Substantia nigra (tissue), 51 donors: ENCODE measurements at places on chromosomes 2 and 18.

DNA sequence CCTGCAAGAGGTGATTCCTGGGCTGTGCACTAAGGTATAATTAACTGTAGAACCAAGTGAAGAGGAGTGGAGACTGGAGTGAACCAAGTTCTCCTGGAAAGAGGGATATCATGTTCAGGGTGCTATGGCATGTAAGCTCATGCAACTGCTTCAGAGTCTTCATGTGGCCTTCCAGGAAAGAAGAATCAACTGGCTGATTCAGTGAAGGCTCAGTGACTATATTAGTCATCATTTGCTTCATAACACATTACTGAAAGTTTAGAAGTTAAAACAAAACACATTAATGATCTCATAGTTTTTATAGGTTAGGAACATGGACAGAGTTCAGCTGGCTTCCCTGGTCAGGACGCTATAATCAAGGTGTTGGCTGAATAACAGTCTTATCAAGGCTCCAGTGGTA, 1200.8 kb upstream of the GYPC start:
- DNase-seq: no peak

DNA sequence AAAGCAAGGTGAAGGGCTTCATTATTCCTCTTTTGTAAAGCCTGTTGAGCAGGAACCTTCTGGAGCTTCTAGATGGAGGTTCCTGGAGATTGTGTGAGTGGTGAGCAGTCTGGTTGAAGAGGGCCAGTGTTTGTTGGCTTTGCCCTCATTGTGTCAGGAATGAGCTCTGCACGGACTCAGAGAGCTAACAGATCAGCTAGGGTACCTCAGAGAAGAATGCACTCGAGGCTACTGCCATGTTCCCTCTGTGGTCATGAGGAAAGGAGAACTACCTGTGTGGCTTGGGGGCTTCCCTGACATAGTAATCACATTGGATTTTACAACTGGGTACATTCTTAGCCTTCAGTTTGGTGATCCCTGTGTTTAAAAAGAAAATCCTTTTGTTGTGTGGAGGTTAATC, 46.6 kb downstream of the SPTBN1 start:
- no peak for DNase-seq

DNA sequence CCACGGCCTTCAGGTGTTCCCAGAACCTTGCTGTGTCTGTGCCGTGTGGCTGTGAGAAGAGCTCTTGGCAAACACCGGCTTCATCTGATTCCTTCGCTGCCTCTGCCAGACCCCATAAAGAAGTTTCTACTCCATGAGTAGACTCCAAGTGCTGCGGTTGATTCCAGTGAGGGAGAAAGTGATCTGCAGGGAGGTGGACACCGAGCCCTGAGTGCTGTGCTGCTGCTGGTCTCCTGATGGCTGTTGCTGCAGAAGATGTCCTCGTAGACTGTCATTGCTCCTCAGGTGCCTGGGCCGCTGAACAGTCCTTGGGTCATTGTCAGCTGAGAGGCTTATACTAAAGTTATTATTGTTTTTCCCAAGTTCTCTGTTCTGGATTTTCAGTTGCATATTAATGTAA, 19.6 kb downstream of the ASB1 start:
- DNase-seq: no peak

GRCh38 chr18:34929336-34929780, 111.9 kb upstream of the MAPRE2 start:
- DNase-seq: no peak

- DNase-seq: no peak
Measured at GRCh38 chr2:58906081-58906645, 665.0 kb upstream of the FANCL start.

GRCh38 chr2:236608188-236608525, 38.5 kb downstream of the ACKR3 start:
- no peak for DNase-seq

DNA sequence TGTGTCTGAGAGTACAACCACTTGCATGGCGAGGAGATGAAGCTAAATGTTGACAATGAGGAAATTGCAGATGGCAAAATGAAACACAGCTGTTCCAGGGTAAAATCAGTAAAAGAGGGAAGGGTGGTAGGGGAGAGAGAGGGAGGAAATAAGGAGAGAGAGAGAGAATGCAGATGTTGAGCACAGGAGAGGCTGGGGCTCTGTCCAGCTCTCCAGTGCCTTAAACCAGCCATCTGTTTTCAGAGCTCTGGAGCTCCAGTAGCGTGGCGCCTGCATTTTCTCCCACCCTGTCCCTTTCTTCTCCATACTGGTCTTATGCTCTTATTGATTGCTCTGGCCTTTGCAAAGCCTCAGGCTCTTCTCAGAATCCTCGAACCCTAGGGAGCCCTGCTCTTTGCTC, 52.7 kb upstream of the BOD1L2 start:
- DNase-seq: no peak

DNA sequence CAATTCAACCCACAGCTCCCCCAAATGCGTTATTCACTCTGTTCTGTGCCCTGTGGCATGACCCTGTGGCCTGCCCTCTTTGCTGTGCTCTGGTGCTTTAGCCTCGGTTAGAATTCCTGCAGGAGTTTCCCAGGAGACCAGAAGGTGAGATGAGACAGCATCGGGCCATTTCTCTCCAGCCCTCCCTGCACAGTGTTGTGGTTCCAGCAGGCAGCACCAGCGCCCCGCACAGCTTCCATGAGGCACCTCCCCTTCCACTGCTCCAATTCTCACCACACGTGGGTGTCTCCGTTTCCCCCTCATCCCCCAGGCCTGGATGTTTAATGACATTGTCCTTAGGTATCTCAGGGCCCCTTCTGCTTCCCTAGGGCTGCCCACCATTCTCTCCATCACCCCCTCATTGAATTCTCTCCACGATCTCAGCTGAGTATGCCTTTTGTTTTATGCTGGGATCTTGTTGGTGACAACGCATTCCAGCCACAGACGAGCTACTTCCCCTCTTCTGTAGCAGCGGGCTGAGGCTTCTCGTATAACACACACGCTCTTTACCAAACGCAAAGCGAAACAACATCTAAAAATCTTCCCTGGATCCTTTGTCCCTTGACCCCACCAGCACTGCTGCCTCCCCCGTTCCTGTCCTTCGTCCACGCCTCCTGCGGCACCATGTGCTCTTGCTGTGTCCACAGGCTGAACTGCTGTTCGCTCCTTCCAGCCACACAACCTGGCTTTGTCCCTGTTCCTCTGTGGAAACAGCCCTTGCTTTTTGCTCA, 35.1 kb downstream of the ACKR3 start:
- no peak for DNase-seq

GRCh38 chr2:150561076-150561475, 73.6 kb upstream of the RND3 start:
- DNase-seq: no peak

DNA sequence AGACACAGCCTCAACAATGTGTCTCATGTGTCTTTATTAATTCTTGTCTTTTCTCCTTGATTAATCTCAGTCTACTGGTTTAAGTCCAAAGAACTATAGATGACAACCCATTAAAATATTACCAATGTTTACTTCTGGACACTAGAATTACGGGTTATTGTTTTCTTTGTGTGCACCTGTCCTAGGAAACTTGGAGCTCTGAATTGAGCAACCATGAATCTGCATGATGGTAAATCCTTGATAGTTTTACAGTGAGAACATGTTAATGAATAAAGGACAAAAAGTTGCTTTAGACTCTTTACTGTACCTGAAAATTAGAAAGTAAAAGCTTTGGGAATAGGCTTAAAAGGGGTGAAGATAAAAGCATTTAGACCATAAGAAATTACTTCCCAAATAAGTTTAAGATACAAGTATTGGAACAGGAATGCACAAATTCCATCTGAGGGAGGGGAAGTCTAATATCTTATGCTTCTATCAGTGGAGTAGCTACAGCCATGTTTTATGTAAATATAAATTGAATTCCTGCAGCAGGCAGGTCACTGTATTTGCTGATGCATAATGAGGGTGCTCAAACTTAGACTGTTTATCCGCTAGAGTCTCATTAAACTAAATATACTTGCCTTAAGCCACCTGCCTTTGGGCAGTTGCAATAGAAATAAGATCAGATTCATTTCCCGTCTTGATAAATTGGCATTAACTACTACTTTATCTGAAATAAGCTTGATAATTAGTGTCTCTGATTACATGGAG, 603.7 kb upstream of the GCFC2 start:
- no peak for DNase-seq

GRCh38 chr18:46754661-46755292, 2.1 kb downstream of the ST8SIA5 start:
- DNase-seq: no peak

- DNase-seq: no peak
Measured at GRCh38 chr18:63831080-63831788, 56.0 kb downstream of the SERPINB7 start.

DNA sequence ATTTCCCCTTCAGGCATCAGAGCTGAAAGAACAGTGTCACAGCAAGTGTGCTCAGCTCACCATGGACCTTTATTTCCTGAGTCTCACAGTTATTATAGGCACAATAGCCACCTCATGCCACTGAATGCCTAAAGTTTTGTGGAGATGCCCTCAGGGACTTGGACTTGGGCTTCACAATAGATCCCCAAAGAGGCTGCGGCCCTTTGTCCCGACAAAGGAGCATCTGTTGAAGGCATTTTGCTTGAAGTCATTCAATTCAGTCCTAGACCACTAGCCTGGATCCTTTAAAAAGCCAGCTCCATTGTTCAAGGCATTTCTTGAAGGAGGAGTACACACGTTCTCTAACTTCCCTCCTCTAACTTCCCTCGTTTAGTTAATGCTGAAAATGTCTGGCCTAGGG, 125.4 kb downstream of the DCC start:
- no peak for DNase-seq

GRCh38 chr2:164913011-164913410, 42.3 kb downstream of the SLC38A11 start:
- DNase-seq: no peak

- DNase-seq: no peak
Measured at GRCh38 chr2:65800998-65801397, 368.6 kb upstream of the SPRED2 start.

DNA sequence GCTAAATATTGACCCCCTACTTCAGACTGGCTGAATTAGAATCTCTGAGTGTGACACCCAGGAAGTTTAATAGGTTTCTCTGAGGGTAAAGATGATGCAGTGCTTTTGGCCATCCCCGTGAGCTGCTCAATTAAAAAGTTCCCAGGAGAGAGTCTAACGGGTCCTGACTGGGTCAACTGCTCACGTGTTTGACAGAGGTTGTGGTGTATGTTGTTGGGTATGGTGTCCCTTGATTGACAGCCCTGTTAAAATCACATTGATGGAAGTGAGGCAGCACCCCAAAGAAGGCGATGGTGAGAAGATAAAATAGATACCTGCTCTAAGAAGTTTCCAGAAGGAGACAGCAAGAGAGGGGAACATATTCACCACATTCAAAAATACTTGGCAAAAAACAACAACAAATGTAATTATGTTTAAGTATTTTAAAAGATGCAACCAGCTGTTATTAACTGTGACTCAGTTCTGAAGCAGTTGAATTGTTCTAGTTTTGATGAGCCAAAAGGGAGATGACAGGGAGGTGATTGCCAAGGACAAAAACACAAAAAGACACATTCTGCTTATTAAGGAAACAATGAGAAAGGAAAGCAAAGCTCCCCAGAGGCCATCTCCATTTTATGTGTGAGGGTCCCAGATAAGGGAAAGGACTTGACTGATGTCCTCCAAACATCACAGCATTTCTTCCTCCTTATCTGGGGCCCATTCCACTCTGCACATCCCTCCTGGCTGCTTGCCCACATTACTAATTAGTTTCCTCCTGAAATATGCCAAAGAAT, 11.5 kb upstream of the GMCL1 start:
- no peak for DNase-seq

DNA sequence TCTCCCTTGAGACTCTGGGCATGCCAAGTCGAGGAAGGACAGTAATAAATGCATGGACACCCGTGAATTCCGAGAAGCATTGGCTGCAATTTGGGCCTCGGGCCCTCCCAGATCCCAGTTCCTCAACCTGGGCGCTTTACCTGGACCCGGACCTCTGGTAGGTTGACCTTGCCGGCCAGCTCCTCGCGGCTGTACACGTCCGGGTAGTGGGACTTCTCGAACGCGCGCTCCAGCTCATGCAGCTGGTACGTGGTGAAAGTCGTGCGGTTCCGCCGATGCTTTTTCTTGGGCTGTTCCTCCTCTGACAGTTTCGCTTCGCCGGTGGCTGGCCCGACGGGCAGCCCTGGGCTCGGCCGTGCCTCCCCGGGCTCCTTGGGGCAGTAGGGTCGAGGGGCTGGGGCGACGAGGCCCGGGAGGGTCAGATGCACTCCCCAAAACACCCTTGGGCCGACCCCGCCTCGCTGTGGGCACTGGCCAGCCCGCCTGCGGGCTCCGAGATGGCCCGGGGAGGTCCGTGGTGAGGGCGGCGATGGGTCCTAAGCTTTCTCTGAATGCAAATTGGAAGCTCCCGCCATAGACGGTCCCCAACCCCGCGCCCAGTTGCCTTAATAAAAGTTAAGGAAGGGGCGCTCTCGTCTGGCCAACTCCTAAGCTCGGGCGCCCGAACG, 899 bp downstream of the RAX start:
- no peak for DNase-seq

DNA sequence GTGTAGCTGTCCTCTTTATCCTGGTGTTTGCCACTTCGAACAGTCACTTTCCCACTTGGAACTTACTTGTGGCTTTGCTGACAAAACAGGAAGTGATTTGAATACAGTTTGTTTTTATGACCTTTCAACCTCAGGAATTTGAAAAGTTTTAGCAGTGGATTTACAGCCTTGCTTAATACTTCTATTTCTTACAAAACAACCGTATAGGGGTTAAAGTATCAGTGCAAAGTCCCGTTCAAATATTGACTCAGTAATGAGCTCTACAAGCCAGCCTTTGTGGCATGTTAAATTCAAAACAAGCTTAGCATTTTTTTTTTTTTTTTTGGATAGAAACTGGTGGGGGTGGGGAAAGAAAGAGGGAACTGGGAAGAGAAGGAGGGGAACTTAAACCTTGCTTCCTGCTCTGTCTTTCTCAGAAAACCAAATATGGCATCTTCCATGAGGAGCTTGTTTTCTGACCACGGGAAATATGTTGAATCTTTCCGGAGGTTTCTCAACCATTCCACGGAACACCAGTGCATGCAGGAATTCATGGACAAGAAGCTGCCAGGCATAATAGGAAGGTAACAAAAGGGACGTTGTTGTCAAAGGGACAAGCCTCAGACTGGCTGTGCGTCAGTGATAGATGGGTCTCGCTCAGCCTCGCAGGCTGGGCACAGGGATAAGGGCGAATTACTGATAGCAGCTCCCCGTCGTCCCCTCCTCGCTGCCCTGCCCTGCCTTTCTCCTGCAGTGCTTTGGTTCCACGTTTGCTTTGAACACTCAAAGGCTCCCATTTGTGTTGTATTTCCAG, at the start of gene HNMT:
HNMT (plus strand) TSS at position 408 of the 793 bp plus-strand sequence; CDS start at position 427, 19 bp downstream.
- DNase-seq: peak; percentile 21

GRCh38 chr2:191797500-191797899, 49.4 kb downstream of the CAVIN2 start:
- DNase-seq: no peak

GRCh38 chr2:239496700-239497099, 95.9 kb upstream of the HDAC4 start:
- no peak for DNase-seq
